Stimulated activated CD8-positive, alpha-beta memory T cell treated with anti-CD3 and anti-CD28 coated beads, Interleukin-4, amount 100 ng/mL, for 4 hours (primary cell): ENCODE measurements at places on chromosomes 6 and 20.

GRCh38 chr6:34238585-34239499, 2.2 kb downstream of the HMGA1 start:
- no peak for DNase-seq

DNA sequence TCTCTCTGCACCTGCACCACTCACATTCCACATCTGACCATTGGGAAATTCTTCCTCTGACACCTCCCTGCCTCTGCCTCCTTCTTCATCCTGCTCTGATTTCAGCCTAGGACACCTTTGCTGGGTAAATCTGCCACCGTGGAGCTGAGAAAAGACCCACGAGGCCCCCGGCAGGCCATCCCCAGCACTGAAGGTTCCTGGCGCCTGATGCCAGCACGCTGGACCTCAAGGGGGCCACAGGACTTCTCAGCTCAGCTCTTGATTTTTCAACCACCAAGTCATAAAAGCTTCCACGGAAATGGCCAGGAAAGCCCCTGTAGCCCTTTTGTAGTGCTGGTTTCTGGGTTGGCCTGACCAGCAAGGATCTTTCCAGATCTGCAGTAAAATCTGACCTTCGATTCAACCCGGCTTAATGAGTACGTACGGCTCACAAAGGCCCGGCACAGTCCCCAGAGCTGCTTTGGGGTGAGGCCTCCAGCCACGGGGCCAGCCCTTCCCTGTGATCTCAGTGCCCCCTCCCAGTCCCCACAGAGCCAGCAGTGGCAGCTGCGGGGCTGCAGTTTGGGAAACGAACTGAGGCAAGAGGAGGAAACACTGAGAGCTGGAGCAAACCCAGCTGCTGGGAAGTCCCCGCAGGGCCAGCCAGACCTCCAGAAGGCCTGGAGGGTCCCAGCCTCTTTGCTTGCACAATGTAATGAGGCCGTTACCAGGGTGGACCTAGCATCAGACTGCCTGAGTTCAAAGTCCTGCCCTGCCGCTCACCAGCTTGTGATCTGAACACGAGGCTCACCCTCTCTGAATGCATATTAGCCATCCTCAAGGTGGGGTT, 157.5 kb downstream of the BMP7 start:
- DNase-seq: no peak

- DNase-seq: no peak
Measured at GRCh38 chr6:137025786-137026730, 18.7 kb downstream of the IL20RA start.

DNA sequence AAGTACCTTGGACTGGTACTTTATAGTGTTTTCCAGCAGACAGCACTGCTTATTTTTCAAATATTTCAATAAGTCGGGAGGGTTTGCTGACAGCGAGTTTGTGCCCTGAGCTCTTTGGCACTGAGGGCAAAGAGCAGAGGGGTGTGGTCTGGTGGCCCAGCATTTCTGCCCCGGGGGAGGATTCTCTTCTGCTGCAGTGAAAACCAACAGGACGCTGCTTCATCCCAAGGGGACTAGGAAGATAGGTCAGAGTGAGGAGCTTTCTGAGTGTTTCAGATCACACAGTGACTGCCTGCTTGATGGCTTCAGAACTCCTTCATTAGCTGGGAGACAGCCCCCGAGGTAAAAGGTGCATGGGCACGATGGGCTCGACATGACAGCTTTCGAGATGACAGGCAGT, 8.6 kb downstream of the ULBP2 start:
- no peak for DNase-seq

GRCh38 chr20:16014436-16014835, 558.8 kb downstream of the KIF16B start:
- no peak for DNase-seq
